ENCODE measurements at places on chromosomes 12 and 14.
A peak's percentile ranks its signal among the peaks of the same experiment; 100 is the strongest.

DNA sequence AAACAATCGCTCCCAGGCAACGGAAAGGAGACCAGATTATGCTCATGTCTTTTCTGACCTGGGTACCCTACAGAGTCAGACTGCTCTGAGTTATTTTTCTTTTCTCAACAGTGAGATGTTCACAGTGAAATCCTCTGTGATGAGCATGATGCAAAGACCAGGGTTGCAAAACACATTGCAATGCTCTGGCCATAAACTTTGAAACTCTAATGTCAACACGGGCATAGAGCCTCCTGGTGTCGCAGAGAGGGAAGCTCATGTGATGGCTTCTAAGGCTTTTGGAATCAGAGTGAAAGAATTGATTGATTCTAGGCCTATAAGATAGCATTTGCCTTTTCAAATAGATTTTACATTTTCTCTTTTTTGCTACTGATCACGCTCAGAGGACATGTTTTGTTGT, 193.4 kb downstream of the RASSF9 start:
- no peak for DNase-seq

GRCh38 chr12:212415-212714, 1.6 kb downstream of the SLC6A12 start:
- DNase-seq = no peak

DNA sequence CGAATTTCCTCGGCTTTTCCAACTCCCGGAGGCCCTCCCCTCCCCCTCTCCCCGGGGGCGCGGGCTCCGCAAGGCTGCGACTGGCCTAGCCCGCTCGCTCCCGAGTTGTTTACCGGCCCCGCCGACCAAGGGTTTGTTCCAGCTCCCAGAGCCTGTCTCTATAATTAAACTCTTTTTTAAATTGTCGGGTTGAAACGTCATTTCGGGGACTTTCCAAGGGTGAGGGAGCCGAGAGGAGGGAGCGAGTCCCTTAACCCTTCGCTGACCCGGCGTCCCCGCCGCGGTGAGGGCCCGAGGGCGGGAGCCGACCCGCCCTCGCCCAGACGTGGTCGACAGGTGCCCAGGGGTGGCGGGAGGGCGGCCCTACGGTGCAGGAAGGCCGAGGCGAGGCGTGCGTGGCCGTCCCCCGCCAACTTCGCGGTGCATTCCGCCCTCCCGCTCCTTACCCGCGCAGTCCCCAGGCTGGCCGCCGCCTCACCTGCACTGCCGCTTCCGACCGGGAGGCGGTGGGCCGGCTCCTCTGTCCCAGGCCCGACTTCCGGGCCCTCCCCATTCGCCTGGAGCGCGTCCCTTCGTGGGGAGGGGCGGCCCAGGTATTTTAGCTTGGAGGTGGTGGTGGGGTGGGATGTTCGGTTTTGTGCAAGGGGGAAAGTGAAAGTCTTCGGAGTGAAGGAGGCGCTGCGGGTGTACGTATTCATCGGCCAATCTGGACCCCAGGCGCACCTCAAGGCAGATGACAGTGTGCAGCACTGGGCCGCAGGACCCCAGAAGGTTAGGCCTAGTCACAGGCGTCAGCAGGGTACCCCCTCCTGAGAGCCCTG, 2.9 kb upstream of the ZFP36L1 start:
- peak; percentile 73 for DNase-seq

DNA sequence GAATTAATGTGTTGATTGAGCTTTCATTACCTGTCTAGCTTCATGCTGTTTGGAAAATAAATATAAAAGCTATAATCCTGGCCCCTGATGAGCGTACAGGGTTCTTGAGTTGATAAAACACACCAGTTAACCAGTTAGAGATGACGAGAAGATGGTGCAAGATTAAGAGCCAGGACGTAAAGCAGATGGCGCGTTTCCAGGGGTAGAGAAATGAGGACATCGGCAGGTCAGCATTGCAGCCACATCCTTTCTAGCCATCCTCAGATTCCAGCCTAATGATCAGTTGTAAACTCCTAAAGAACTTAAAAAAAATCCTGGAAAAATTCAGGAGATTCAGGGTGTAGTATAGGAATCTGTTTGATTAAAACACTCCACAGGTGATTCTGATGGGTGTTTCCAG, 203.7 kb downstream of the CACNA1C start:
- DNase-seq = no peak

DNA sequence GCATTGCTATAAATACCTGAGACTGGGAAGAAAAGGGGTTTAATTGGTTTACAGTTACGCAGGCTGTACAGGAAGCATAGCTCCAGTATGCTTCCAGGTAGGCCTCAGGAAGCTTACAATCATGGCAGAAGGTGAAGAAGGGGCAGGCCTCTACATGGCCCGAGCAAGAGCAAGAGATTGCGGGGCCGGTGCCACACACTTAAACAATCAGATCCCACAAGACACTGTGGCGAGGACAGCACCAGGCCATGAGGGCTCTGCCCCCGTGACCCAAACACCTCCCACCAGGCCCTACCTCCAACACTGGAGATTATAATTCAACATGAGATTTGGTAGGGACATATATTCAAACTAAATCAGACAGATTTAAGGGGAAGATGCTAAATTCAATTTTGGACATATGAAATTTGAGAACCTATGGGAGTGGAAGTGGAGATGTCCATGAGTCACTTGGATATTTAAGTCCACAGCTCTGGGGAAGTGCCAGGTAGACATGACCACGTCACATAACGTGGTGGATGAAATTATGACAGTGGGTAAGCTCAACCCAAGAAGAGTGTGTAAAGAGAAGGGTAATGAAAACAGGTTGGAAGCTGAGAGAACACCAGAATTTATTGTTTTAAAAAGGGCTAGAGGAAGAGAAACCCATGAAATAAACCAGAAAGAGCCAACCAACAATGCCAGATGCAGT, 1.5 kb upstream of the LTA4H start:
- DNase-seq = no peak

GRCh38 chr12:125198652-125199051, 133.4 kb downstream of the AACS start:
- no peak for DNase-seq

GRCh38 chr12:39743655-39744054, 124.1 kb upstream of the ABCD2 start:
- DNase-seq = no peak

DNA sequence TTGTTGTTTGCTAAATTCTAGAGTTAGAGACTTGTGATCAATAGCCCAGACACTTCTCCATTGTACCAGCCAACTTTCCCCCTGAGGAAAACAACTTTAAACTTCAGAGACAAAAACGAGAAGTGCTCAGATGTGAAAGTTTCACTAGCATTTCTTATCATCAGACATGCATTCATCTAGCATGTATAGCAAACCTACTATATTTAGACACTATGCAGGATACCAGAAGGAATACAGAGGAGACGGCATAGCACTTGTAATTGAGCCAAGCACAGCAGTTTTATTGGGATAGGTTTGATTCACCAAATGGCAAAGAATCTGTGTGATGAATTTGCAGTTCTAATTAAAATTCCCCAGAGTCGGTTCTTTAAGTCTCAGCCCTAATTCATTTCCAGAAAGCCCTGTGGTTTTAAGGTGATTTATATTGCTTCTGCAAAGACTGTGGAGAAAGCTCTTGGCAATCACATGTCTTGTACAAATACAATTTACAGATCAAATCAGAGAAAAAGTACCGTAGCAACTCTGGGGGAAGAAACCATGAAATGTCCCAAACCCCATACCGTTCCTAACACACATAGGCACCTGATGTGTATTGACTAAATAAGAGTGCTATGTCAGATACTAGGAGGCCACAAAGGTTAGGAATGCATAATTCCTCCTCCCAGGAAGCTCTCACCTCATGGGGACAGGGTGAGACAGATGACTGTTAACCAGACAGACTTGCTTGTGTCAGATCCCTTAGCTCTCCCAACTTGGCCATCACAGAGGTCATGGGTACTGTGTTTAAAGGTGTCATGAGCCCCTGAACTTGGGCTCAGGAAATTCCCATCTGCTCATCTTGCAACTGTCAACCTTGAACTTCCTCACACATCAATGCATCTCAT, 69.6 kb upstream of the KRAS start:
- DNase-seq = no peak

DNA sequence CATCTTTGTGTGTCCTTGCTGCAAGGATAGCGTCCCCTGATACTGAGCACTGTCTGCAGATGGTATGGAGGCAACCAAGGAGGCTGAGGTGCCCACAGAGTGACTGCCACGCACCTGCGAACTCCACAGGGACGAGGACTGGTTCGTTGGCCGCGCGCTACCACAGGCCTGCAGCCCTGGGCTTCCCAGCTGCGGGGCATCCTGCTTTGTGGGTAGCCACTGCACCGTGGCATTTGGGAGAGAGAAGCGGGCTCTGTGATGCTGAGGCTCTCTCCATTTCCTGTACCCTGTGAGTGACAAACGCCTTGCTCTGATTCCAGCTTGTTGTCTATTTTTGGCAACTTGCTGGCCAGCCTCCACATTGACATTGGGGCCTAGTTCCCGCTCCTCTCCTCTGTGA, 76.3 kb downstream of the SLC15A4 start:
- no peak for DNase-seq

DNA sequence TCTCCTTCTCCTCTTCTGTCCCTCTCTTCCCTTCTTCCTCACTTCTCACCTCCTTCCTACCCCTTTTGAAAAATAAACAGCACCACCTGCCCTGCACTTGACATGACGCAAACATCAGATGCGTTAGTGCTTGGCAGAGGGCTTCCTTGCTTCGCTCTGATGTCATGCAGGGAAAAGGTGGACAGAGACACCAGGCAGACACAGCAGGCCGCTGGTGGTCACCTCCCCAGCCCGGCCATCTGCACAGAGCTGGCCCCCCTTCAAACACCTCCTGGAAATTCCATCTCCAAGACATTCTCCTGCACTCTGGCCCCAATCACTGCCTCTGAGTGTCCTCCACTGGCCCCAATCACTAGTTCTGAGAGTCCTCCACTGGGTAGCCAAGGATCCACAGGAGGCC, 353.6 kb downstream of the MED13L start:
- DNase-seq = no peak

DNA sequence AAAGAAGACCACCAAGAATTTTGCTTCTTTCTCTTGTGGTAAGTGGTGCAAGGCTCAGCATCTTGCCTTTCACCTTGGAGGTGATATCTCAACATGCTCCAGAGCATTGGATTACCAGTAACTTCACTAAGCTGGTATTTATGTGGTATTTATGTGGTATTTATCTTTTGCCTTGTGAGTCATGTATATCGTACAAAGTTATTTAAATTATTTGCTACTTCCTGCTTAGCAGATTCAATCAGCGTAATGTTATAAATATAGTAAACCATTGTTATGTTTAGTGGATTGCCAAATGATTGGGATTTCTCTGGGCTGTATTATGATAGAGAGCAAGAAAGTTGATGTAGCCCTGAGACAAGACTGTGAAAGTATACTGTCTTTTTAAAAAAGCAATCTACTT, 366.4 kb downstream of the IPO8 start:
- no peak for DNase-seq

GRCh38 chr14:92677955-92678354, 70.5 kb downstream of the LGMN start:
- DNase-seq = no peak

DNA sequence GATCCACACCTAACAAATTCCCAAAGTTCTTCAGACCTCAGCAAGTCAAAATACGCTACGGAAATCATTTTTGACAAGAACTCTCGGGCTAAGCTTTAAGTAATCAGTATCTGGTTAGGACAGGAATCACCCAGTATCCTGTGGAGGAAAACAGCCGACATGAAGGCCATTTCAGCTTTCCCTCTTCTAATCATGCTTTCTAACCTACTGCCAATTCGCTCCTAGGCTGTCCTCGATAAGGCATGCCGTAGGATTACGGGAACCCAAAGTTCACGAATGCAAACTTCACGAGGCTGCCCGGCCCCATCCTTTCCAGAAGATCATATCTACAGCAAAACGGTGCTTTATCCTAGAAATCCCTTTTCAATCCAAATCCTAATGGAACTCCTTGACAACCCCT, 81.8 kb upstream of the PTPRB start:
- no peak for DNase-seq

- no peak for DNase-seq
Measured at GRCh38 chr12:117863002-117863709, 105.6 kb downstream of the KSR2 start.

GRCh38 chr12:90953956-90954421, 987 bp downstream of the CCER1 start:
- DNase-seq = no peak

DNA sequence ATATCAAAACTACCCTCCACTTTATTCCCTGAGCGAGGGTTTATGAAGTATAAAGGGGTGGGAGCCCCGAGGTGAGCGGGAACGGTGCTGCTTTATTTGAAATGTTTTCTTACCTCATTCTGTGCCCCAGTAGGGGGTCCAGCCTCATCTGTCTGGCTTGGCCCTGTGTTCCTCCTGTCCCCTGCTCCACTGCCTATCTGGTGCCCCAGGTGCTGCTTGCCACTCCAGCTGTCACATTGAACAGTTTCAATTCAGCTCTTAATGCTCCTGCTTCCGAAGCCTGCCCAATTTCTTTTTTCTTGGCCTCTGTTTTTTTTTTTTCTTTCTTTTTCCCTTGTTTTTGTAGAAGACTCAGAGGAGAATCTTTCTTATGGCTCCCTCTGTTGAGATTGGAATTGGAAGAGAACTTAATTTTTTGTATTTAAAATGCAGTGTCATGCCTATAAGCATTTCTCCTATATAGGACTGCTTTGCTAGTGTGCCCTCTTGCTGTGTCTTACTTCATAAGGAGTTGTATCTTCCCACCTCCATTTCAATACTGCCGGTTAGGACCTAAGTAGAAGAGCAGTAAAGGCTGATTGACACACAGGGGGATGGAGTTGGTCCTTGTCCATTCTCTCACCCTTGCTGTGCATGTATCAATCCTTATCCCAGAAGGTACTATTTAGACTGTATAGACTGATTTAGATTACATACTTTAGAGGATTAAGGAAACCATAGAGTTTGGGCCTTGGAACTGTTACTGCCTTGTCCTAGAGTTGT, 2.3 kb downstream of the ATXN7L3B start:
- DNase-seq = no peak
